Kidney capillary endothelial cell (primary cell): ENCODE measurements at places on chromosomes 13 and 19.

GRCh38 chr19:44634785-44635184 is 8.9 kb upstream of the PVR start:
- DNase-seq = no peak

- DNase-seq = no peak
Measured at GRCh38 chr13:33015791-33016323, 366 bp upstream of the KL start.

DNA sequence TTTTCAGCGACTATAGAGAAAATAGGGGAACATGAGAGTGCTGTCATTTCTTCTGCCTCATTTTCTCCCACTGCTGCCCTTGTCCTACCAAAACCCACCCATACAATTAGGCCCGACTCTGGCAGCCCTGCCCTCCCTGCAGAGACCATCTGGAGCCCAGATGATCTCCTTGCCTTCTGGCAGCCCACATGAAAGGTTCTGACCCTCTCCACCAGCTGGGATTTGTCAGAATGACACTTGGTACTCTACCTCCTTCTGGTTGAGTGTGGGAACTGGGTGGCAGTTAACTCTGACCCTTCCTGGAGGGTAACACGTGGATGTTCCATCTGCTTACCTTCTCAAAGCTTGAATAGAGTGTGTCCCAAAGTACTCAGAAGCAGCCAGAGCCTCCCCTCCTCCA is 21.0 kb upstream of the SIAH3 start:
- no peak for DNase-seq

DNA sequence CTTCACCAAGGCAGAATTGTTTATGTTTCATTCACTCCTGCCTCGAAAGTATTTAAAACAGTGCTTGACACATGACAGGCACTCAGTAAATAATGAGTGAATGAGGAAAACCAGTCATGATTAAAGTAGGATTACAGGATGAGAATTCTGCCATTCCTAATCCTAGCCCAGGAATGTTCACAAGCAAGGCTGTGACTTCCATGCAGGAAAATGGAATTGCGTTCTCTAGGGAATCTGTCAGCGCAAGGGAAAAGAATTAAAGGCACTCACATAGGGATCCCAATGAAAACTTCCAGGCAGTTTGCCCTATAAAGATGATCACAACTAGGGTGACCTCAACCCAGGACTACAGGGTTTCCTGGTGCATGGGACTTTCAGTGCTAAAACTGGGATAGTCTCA is 143.4 kb downstream of the CYSLTR2 start:
- no peak for DNase-seq

DNA sequence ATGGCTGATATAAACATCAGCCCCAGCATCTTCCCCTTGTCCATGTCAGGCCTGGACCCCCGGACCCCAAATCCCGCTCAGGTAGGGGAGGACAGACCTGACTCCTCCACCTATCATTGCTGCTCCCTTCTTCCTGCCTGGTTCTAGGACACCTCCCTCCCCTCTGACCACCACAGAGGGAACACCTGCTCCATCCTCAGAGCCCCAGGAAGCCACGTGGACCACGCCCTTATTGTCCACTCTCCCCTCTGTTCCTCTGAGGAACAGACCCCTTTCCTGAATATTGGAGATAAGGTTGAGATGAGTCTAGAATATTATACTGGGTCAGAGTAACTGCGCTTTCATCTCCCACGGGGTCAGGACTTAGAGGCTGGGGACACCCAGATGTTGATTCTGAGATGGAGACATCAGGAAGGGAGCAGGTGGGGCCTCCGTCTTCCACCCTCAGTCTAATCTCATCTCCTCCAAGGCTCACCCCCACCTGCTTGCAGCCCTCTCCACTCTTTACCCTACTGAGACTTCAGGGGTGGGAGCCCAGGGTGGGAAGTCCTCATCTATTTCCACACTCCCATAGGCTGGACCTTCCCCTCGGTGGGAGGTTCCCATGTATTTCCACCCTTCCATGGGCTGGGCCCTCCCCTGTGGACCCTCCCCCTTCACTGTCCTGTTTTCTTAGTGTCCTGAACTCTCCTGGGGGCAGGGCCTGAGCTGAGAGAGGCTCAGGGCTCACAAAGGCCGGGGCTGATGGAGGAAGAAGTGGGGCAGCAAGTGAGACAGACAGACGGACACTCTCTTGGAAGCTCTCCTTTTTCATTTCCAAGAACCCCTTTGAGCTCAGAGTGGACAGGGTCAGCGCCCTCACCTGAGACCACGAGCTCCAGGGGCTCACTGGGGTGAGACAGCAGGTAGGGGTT is 2.7 kb downstream of the LILRA4 start:
- DNase-seq = no peak

DNA sequence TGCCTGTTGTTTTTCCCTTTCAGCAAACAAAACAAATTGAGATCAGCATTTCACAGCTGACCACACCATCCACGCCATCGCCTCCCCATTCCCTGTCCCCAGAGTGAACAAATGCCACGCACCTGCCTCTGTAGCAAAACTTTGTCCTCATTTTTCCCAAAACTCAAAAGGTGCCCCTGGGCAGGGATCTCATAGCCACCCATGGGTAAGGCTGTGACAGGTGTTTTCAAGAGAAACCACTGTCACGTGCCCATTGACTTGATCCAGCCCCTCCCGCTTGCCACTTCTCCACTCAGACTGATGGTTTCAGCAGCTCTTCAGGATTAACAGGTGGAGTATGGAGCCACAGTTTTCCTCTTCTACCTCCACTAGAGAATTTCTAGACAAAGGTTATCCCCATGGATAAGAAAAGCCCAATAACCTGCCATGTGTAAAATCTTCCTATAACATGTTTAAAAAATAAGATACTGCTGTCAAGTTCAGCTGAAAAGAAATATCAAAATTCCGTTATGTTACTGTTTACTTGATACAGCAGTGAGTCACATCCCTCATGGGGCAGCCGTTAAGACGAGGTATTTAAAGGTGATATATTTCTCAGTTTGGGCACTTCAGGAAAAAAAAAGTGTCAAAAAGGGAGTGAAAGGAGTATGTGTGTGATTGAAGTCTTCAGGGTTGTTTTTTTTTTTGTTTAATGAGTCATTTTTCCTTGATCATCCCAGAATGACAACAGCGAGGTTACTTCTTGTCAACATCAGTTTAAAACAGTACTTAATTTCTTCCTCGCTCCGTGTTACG is 63.5 kb upstream of the GPR183 start:
- DNase-seq = no peak

DNA sequence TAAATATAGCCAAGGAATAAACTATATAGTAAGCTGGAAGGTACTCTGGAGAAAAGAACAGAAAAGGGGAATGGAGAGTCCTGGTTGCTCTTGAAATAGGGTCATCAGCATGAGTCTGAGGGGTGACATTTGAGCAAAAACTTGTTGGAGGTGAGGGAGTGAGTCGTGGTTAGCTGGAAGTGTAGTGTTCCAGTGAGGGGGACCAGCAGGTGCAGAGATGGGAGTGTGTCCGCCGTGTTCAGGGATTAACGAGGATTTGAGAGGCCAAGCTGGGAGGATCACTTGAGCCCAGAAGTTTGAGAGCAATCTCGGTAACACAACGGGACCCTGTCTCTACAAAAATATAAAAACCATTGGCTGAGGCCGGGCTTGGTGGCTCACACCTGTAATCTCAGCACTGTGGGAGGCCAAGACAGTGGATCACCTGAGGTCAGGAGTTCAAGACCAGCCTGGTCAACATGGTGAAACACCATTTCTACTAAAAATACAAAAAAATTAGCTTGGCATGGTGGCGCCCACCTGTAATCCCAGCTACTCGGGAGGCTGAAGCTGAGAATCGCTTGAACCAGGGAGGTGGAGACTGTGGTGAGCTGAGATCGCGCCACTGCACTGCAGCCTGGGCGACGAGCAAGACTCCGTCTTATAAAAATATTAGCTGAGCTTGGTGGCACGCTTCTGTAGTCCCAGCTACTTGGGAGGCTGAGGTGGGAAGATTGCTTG is 1.1 kb downstream of the SUPT5H start:
- no peak for DNase-seq

GRCh38 chr13:102322211-102322610 is 79.6 kb downstream of the FGF14 start:
- DNase-seq = no peak

- no peak for DNase-seq
Measured at GRCh38 chr13:98693756-98694155, 58.7 kb downstream of the SLC15A1 start.

- DNase-seq = no peak
Measured at GRCh38 chr13:21243045-21243897, 66.8 kb downstream of the MRPL57 start.

DNA sequence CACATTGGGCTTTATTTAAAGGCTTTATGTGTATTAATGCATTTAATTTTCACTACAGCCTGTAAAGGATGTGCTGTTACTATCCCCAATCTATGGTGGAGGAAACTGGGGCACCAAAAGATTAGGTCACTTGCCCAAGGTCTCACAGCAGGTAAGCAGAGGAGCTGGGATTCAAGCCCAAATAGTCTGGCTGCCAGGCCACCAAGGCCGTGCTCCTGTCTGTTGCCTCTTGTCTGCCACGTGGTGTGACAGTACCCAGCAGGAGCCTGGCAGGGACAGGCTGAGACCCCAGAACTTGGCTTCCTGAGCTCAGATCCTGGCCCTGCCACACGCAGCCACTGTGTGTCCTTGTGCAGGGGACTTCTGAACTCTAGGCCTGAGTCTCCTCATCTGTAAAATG is 4.5 kb downstream of the NTN5 start:
- DNase-seq = no peak

DNA sequence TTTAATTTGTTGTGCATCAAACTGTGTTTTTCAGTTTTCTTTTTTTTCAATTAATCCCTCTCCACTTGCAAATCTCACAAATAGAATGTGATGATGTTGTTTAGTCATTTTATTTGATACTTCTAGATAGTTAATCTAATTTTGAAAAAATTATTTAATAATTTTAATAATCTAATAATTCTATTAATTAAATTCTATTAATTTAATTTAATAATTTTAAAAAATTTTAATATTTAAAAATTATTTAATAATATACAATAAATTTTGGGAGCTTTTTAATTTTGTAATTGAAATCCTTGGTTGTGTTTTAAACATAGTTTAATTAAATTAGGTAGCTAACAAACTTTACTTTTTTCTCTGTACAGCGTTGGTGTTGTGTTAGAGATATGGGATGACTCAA is 393.8 kb downstream of the OLFM4 start:
- no peak for DNase-seq

- no peak for DNase-seq
Measured at GRCh38 chr13:85544756-85545155, 254.5 kb downstream of the SLITRK6 start.

- no peak for DNase-seq
Measured at GRCh38 chr13:95067303-95067702, 233.9 kb downstream of the ABCC4 start.

DNA sequence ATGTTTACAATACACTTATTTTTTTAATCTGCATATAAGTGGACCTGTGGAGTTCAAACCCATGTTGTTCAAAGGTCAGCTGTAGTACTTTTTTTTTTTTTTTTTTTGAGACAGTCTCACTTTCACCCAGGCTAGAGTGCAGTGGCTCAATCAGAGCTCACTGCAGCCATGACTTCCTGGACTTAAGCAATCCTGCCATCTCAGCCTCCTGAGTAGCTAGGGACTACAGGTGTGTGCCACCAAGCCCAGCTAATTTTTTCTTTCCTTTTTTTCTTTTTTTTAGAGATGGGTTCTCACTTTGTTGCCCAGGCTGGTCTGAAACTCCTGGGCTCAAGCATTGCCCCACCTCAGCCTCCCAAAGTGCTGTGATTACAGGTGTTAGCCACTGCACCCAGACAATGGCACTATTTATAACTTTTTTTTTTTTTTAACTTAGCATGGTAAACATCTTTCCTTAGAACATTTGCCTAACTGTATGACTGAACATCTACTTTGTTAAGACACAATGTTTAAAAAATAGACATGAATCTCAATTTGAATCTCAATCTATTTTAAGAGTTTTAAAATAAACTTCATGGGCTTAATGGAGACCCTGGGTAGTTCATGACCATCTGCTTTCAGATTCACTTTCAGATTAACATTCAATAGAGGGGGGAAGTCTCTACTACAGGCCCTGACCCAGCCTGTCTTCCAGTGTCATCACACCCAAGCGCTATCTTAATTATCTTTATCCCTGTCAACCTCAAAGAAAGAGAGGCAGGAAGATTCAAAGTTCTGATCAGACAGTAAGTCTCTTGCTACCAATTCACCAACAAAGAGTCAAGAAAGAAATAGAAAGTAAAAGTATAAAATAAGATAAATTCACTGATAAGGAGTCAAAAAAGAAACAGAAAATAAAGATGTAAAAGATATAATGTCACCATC is 97.7 kb upstream of the DOCK9 start:
- DNase-seq = no peak

- no peak for DNase-seq
Measured at GRCh38 chr13:39597838-39598237, 5.2 kb downstream of the LHFPL6 start.
